ENCODE measurements at places on chromosomes 2 and 18.

GRCh38 chr2:101356521-101356920, 30.8 kb downstream of the CREG2 start:
- no peak for DNase-seq

GRCh38 chr18:49743117-49743567, 70.2 kb downstream of the ACAA2 start:
- DNase-seq, result no peak

DNA sequence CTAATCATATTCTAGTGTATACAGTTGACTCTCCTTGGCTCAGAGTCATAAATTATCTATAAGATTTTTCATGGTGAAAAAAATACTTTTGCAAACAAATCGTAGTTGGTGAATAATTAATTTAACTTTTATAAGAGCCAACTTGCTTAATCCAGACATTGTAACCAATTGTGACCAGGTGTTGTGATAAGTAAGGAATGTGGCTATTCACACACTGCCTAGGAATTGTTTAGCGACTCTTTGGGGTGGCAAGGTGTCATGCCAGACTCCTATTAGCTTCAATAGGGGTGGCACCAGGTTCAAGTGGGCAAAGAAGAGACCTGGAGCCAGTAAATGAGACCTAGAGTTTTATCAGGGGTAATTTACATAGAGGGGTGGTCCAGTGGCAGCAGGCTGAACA, 344.7 kb upstream of the PKDCC start:
- DNase-seq, result no peak

- DNase-seq, result no peak
These were observed 157.2 kb downstream of the TTC32 start for GRCh38 chr2:19744456-19745199.

DNA sequence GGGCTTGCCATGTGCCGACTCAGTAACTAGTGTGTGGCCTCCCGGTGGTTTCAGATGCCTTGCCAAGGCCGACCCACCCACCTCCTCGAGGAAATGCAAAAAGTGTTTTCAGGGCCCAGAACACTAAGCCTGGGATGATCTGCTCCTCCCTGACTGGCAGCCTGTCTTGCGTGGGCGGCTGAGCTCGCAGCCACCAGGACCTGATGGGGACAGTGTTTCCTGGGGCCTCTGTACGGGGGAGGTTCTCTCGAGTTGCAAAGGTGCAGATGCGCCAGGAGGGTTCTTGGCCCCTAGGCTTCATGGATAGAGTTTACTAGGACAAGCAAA, 85.2 kb downstream of the GLI2 start:
- DNase-seq, result no peak

GRCh38 chr2:242063850-242064249, 194.3 kb downstream of the RTP5 start:
- no peak for DNase-seq

DNA sequence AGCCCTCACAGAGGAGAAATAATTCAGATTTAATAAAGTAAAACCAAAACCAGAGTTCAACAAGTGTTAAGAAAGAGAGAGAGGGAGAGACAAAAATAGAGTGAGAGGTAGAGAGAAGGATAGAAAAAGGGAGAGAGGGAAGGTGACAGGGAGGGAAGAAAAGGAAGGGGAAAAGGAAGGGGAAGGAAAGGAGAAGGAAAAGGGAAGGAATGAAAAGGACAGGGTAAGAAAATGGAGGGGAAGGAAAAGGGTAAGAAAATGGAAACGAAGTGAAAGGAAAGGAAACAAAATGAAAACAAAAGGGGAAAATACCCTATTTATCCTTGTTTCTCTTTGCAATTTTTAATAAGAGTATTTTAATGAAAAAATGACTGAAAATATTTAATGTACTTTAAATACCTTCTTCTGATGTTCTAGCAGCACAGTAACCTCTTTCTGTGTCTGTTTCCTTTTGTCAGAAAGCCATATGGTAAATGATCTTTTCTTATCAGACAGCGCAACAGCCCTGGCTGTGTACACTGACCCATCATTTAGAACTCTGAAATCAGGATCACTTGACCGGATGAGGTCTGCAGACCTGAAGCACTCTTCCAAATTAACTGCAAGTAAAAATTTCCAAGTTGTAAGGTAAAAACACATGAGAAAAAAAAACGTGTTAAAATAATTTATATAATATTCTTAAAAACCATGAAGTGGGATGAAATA, 11.8 kb downstream of the DSC3 start:
- no peak for DNase-seq

DNA sequence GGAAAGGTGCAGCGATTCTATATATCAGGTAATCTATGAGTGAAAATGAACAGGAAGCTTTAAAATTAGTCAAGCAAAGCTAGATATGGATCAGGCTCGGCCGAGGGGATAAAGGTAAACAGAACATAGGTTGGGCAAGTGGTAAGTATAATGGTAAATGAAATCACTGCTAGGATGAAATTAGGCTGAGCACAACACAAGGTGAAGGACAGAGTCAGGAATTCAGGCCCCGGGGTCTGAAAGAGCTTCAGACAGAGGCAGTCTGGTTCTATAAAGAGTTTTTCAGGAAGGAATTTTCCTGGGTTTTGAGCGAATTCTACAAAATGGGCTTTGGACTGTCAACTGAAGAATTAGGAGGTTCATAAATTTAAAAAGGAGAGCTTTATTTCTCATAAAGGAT, 513.2 kb upstream of the CDH2 start:
- no peak for DNase-seq

Measured in stimulated activated CD8-positive, alpha-beta memory T cell treated with anti-CD3 and anti-CD28 coated beads, Interleukin-4, amount 100 ng/mL, for 4 hours (primary cell).